ENCODE measurements at places on chromosomes 6 and 20. TPM values are rescaled to one million over a fixed set of nuclear protein-coding genes. Genes with fewer than 3 reads are reported as not detected.

The FOXQ1 gene
- total RNA-seq = not detected

The ESF1 gene
- 18.2 TPM for total RNA-seq

The TMEM217 gene
- 2.7 TPM for total RNA-seq

DNA sequence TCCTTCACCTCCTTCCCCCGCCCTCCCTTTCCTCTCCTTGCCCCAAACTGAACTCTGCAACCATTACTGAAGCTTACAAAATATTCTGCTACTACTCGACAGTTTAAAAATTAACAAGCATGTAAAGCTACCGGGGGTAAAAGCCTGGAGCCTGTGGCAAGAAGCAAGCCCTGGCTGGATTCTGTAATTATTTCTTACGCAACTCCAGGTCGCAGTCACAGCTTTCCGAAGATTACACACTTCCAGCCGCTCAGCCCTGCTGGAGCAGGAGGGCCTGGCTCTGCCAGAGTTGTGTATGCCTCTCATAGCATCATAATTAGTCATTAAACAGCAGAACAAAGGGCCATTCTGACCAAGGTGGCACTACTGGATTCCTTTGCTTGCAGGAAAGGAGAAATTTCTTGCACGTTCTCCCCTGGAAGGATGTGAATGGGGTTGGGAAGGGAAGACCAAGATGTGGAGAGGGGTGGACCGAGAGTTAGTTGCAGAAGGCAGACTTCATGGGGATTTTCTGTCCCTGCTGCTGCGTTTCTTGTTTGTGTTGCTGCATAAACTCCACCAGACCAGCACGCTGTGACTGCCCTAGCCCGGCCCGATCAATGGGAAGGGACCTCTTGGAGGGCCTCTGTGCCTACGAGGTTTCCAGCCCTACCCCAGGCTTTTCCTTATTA is 23.6 kb downstream of the FOXQ1 start:
- H3K4me3 ChIP-seq = no peak overlapping the region
- H3K36me3 ChIP-seq = no peaks in the 10 kb centered on the region
- no peak for DNase-seq
- H3K27ac ChIP-seq = no peak overlapping the region
- no peaks in the 10 kb centered on the region for H3K4me1 ChIP-seq
- no peaks in the 10 kb centered on the region for H3K27me3 ChIP-seq

DNA sequence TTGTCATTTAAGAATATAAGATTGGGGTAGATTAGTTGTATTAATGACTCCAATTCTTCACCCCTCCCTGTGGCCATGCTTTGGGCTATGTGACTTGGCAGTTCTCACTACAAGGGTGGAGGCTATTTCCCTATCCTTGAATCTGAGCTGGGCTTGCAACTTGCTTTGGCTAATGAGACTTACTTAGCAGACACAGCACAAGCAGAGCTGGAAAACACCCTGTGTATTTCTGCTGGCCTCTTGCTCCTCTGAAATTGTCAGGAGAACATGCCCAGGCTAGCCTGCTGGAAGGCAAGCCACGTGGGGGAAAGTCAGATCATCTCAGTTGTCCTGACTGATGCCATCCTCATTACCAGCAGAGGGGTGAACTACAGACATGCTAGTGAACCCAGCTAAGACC is 126.5 kb upstream of the HDGFL1 start:
- no peak overlapping the region for H3K4me3 ChIP-seq
- no peaks in the 10 kb centered on the region for H3K36me3 ChIP-seq
- no peak for DNase-seq
- H3K4me1 ChIP-seq = peaks cover 5% of the 10 kb centered on the region
- no peaks in the 10 kb centered on the region for H3K27me3 ChIP-seq

DNA sequence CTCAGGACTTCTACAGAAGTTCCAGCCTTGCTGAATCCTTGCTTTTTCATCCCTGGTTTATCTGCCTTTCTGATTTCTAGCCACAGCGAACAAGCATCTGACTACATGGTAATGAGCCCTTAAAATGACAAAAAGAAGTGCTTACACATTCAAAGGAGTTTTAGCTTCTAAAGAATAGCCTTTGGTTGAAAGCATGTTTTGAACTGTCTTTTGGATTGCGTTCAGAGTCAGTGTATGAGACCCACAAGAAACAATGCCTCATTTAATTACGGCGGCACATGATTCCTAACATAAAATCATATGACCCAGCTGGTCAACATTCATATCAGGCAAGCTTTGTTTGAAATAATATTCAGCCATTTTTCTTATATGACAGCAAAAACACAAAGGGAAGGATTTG is 784.2 kb downstream of the KIF16B start:
- no peaks in the 10 kb centered on the region for H3K27me3 ChIP-seq
- no peak for DNase-seq
- H3K4me3 ChIP-seq = no peak overlapping the region
- H3K27ac ChIP-seq = no peak overlapping the region
- H3K4me1 ChIP-seq = no peaks in the 10 kb centered on the region
- no peaks in the 10 kb centered on the region for H3K36me3 ChIP-seq

DNA sequence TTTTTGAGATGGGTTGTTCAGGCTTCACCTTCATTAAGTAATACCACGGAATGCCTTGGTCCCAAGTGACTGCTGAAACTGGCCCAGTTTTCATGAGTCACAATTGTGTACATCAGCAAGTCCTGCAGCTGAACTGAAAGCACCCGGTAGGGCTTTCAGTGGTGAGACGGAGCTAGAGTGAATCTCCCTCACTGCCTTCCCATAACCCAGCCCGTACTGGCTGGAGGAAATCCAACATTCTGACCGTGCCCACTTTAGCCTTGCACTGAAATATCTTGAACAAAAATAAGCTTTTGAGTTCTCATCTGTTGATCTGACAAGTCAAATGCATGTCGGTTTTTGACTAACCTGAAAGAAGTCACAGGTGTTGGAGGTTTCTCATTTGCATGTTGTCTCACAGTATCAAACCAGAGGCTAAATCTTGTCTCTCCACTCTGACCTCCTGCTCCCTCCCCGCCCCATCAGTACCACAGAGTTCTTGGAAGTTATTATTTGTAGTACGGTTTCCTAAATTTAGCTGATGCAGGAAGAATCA is 35.9 kb downstream of the DUSP22 start:
- no peak overlapping the region for H3K27ac ChIP-seq
- no peaks in the 10 kb centered on the region for H3K27me3 ChIP-seq
- H3K4me1 ChIP-seq = no peaks in the 10 kb centered on the region
- H3K4me3 ChIP-seq = no peak overlapping the region
- H3K36me3 ChIP-seq = no peaks in the 10 kb centered on the region

DNA sequence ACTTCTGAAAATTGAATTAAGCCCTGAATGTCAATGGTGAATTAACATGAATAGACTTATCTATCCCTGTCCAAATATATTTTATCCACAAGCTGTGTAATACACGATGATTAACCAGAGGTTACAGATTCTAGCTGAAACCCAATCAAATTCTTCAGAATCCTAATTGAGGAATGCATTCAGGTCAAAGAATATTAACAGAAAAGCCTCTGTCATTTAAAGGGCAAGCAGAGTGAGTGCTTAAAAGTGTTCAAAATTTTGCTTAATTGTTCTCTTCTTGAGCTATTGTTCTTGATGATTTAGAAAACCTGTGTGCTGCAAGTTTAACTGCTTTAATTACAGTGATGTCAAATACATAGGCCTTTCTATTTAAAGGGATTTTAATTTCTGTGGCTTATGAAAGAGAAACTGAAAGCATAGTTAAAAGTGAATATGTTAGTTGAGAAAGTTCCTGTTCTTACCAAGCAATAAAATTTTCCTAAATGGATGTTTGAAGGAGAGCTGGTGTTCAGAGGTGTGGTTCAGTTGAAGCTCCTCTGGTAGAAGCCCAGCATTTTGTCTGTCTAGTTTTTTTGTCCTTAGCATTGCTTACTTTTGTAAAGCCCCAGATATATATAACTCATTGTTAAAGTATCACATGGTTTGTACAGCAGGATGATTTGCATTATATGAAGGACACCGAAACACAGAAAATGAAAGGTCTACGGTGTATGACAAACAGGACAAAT is 466.3 kb upstream of the PLCB4 start:
- no peaks in the 10 kb centered on the region for H3K4me1 ChIP-seq
- no peaks in the 10 kb centered on the region for H3K27me3 ChIP-seq
- H3K36me3 ChIP-seq = no peaks in the 10 kb centered on the region
- no peak overlapping the region for H3K4me3 ChIP-seq
- H3K27ac ChIP-seq = no peak overlapping the region

DNA sequence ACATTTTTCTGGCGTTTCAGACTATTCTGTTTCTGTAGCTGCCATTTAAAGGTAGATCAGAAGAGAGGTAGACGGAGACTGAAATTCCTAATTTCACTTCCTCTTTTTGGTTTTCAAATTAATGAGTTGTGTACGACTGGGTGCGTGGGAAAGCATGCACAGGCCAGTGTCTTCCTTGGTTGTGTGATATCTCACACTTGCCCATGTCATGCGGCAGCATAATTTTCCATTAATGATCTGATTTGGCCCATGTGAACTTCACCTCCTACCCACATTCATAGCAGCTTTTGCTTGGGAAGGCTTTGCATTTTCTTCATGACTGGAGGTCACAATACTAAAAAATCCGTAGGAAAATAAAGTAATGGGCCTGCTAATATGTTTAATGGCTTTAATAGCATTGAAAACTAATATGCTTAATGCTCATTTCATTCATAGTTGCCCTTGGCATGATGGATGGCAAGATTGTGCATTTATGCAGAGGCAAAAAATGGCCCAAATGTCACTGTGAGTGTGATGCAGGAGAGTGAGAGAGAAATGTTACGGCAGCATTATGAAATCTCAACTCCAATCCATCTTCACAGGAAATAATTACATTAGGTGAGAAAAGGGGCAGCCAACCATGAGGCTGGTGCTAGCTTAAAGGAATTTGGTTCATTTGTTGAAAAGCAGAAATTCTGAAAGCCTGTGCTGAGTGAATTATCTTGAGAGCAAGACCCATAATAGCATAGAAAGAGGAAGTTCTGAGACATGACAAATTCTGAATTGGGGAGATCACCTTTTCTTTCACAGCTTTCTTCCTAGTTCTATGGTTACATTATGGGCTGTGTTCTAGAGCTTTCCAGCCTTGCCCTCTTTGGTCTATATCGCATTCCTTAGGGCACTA is 69.0 kb upstream of the UST start:
- DNase-seq = no peak
- H3K27ac ChIP-seq = no peak overlapping the region
- H3K4me3 ChIP-seq = no peak overlapping the region
- H3K4me1 ChIP-seq = no peaks in the 10 kb centered on the region
- H3K36me3 ChIP-seq = no peaks in the 10 kb centered on the region

GRCh38 chr6:115071962-115072361 is 729.1 kb upstream of the HS3ST5 start:
- no peak overlapping the region for H3K4me3 ChIP-seq
- no peaks in the 10 kb centered on the region for H3K4me1 ChIP-seq
- no peaks in the 10 kb centered on the region for H3K27me3 ChIP-seq
- DNase-seq = no peak
- no peak overlapping the region for H3K27ac ChIP-seq

DNA sequence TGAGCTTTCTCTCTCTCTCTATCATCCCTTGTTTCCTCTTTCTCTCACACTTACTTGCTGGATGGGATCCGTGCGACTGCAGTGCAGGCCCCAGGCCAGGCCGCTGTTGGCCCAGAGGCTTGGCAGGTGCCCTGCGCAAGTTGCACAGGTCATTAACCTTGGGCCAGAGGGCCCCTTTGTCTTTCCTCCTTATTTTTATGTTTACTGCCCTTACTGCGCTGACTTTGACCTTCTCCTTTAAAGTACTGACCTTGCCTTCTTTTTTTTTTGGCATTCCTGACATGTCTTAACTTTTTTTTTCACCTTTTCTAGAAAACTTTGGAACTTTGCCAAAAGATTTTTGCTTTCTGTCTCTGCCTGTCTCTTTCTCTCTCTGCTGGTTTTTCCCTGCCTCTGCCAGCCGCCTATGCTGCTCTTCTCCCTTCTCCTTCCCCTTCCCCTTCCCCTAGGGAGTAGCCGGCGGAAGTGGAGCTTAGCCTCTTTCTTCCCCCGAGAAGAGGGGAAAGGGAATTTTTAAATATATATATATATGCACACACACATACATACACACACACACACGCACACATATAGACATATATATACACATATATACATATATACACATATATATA is 59.6 kb upstream of the CDH4 start:
- H3K27ac ChIP-seq = no peak overlapping the region
- DNase-seq = no peak
- no peaks in the 10 kb centered on the region for H3K4me1 ChIP-seq

DNA sequence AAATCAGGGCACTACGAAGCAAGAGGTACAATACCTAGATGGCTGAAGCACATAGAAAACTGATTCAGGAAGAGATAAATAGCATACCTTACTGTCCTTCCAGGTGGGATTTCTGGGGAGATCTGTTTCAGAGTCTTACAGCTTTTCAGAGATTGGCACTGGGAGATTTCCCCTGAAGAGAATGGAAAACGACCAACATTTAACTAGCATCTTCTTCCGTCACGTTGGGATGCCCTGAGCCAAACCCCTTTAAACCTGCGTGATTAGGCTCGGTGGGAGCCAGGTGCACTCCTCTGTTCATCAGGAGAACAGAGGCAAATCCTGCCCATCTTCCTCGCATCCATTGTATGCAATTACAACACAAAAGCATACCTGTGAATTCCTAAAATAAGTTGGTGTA is 614.5 kb downstream of the HDGFL1 start:
- DNase-seq = no peak
- no peaks in the 10 kb centered on the region for H3K36me3 ChIP-seq
- no peaks in the 10 kb centered on the region for H3K27me3 ChIP-seq
- H3K27ac ChIP-seq = no peak overlapping the region
- H3K4me3 ChIP-seq = no peak overlapping the region

DNA sequence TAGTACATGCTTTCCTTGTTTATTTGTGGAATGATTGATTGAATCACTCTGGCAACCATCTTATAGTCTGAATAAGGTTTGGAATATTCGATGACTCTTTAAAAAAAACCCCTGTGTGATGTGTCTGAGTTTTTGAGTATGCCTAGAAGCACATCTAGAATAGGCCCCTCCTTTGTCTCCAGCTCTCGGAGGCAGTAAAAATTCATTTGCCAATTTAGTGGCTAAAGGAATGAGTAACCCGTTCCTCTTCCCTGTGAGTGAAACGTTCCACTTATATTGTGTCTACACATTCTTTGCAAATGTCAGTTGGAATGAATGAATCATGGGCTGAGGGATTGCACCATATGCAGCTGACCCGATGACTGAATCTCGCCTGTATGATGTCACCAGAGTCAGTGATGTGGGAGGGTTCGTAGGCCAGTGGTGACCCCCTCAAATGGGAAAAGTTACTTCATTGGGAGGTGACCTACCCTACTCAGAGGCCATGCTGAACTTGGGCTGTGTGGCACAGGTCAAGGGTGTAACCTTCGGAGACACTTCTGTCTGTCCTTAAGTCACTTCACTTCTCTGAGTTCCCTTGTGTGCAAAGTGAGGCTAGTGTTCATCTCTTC is 21.6 kb downstream of the MOCS3 start:
- no peaks in the 10 kb centered on the region for H3K4me1 ChIP-seq
- peak; percentile 45 for DNase-seq
- no peak overlapping the region for H3K27ac ChIP-seq
- no peak overlapping the region for H3K4me3 ChIP-seq
- no peaks in the 10 kb centered on the region for H3K36me3 ChIP-seq
- H3K27me3 ChIP-seq = no peaks in the 10 kb centered on the region

- H3K27me3 ChIP-seq = no peaks in the 10 kb centered on the region
- DNase-seq = no peak
- no peaks in the 10 kb centered on the region for H3K4me1 ChIP-seq
Measured at GRCh38 chr6:15073344-15073789, 172.5 kb upstream of the JARID2 start.
